NCI-H2029 treated with DMSO at 0.1 percent for 48 hours (cell line): ENCODE measurements at places on chromosomes 2 and 18.

DNA sequence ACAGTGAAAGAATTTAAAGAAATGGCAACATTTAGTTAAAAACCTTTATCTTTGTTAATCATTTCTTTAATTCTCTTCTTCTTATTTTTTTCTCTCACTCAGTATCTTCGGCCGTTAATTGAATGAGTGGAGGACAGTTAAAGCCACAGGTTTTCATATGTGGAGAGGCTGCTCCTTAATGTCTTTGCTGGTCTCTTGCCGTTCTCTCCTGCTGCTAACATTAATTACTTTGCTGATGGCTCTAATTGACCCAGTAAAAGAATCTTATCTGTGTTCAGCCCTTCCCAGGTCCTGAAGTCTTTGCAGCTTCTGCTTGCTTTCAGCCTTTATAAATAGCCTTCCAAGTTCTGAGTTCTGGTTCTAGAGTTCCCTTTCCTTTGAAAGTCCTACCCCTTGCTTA is 77.1 kb downstream of the ADAM23 start:
- no peak for DNase-seq

DNA sequence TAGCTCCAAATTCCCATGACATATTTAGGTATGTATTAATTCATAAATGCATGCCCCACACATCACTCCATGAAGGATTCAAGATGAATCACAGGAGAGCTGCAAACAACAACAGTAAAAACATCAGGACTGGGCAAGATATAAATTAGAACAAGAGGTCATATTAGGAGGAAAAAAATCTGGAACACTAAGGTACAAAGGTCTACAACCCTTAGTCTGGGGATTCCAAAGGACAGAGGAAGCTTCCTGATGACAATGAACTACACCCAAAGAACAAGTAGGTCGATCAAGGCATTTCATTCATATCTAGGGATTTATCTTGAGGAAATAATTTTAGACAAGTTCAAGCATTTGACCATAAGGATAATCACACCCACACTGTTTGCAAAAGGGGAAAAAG is 14.5 kb downstream of the VPS4B start:
- no peak for DNase-seq

GRCh38 chr18:63237881-63238692 is 81.5 kb downstream of the BCL2 start:
- DNase-seq, result no peak

GRCh38 chr18:34122724-34123334 is 101.9 kb downstream of the NOL4 start:
- peak; percentile 53 for DNase-seq

DNA sequence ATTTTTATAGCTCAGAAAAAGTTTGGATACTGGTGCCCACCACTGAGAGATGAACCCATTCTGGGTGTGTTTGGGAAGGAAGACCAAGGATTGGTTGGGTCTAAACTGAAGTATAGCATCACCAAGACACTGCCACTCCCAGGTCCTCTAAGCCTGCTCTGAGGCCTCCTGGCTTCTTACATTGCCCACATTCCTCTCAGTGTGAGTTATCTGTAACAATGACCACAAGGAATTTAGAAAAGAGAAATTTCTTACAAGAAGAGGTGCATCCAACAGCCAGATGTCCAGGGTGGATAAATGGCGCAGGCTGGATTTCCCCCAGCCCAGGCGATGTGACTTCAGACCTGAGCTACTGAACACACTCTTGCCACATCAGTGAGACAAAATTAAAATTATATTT is 1.6 kb upstream of the GPR45 start:
- no peak for DNase-seq

DNA sequence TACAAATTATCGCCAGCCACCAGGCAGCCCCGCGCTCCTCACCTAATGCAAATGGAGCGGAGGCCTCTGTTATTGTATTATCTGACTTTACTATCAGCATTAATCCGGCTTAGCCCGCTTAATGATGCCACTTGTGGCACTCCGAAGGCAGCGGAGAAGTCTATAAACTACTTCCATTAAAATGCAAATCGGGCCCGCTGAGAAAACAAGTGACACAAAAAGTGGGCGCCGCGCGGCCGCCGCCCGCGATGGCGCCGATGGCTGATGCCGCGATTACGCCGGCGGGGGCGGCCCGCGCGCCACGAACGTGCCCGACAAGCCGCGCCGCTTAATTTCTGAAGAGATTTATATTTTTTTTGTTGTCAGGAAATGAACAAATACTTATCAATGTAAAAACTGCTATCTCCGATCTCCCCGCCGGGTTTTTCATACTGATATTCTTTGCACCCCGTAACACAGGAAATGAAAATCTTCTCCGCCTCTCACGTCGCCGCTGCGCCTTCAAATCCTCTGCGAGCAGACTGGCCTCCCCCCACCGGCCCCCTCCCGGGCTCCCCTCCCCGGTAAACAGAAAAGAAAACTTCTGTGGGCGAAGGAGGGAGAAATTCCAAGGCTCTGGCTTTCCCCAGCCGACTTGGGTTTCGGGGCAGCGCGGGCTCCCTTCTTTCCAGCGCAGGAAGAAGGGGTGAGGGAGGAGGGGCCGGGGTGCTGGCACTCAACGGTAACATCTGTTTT is 221.8 kb downstream of the INSIG2 start:
- no peak for DNase-seq

DNA sequence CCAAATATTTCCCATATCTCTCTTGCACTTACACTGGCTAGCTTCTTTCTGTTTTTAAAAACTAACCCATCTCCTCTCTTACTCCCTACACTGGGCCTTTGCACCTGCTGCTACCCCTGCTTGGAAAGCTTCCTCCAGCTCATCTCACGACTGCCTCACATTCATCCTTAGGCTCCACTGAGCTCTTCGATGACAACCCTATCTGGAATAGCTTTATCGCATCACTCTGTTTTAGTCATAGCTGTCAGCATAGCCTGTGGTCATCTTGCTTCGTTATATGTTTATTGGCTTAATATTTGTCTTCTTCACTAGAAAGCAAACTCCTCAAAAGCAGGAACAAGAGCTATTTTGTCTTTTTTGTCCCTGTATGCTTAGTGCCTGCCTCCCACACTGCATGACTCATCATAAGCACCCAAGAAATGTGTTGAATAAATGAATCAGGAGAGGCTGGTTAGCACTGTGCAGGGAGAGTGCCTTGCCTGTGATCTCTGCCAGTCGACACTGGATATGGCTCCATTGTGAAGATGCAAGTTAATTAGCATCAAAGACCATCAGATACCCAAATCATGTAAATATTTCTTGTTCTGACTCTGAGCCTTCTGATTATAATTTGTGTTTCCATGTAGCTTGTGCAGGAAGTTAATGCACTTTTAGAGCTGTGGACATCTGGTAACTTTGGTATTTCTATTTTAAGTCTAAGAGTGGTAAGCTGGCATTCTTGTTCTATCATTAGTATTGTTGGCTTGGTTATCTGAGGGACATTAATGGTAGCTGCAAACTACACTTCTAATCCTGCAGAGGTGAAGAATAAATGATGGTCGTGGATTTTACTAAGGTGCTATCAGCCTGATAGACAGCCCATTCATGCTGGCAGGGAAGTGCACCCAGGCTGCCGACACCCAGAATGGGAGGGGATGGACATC is 10.3 kb upstream of the DYTN start:
- no peak for DNase-seq

GRCh38 chr2:99961196-99961913 is 181.0 kb downstream of the AFF3 start:
- DNase-seq, result no peak

- peak; percentile 32 for DNase-seq
Observed at GRCh38 chr2:40554665-40555294, 102.9 kb upstream of the SLC8A1 start.

DNA sequence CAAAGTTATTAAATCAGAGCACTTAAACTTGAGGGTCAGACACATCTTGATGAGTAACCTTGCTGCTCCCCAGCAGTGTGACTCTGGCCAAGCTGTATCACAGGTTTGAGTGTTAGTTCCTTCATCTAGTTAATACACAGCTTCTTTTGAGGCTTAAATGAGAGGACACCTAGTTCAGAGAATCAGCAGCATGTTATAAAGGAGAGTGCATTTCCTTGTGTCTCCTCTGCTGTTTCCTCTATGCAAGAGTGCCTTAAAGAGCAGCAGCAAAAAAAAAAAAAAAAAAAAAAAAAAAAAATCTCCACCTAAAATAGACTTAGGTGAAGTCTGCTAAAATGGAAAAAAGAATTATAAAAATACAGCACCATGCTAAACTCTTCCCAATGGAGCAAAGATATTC is 261.9 kb downstream of the TCF4 start:
- no peak for DNase-seq

GRCh38 chr18:36360256-36360909 is 62.9 kb downstream of the FHOD3 start:
- no peak for DNase-seq

GRCh38 chr2:46816151-46816845 is 99.3 kb downstream of the MCFD2 start:
- DNase-seq, result no peak

- no peak for DNase-seq
Observed at GRCh38 chr18:62690236-62690815, 25.0 kb upstream of the PHLPP1 start.

DNA sequence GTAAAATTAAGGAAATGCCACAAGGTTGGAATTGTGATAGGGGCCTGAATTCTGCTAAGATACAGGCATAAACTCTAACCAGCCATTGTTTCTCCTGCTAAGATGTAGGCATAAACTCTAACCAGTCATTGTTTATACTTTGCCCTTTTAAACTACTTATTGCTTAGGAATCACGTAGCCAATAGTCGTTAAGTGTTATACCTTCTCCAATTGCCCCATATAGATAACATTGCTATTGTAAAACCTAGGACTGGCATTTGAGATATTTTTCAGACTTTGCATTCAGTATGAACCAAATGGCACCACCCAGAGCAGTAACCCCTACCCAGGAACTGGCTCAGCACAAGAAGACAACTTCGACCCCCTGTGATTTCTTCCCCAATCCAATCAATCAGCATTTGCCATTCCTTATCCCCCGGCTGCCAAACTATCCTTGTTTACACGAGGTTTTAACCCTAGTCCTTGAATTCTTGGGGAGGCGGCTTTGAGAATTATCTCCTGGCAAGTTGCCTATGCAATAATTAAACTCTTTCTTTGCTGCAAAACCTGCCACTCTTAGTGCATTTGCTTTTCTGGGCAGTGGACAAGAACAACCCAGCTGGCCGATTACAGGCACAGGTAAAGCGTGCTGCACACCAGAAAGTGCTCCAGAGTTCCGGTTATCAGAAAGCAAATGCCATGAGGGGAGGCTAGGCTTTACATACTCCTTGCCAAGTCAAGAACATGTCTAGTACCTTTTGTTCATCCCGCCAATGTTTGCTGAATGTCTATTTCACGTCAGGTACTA is 167.6 kb downstream of the LAMA1 start:
- no peak for DNase-seq

- no peak for DNase-seq
Observed at GRCh38 chr18:57048351-57048750, 98.5 kb upstream of the BOD1L2 start.

GRCh38 chr2:127523269-127523939 is 2.9 kb downstream of the IWS1 start:
- DNase-seq, result no peak

- no peak for DNase-seq
Observed at GRCh38 chr18:50627594-50628532, 68.0 kb downstream of the MAPK4 start.

DNA sequence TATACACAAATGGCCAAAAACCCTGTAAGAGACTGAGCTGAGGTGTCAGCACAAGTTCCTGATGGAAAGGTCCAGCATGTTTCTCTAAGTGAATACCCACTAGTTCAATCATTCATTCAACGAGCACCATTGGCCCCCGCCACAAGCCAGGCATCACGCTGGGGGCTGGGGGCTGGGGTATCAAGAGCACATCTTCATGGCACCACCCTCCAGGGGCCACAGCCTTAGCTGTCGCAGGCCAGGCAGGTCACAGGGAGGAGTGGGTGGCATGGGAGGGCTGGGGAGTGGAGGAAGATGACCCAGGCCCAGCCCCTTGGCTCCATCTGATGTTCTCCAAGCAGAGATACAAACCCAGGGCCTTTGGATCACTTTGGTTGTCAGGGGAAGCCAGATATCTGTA is 97.9 kb downstream of the ACKR3 start:
- no peak for DNase-seq

- DNase-seq, result no peak
Observed at GRCh38 chr2:96907115-96908041, 37.5 kb upstream of the SEMA4C start.

- DNase-seq, result no peak
Observed at GRCh38 chr18:6509417-6509816, 94.7 kb upstream of the L3MBTL4 start.

- DNase-seq, result no peak
Observed at GRCh38 chr2:12070581-12070980, 324.1 kb downstream of the LPIN1 start.

- no peak for DNase-seq
Observed at GRCh38 chr18:28459587-28459986, 282.7 kb upstream of the CDH2 start.

GRCh38 chr2:48292393-48292792 is 237.6 kb upstream of the STON1 start:
- no peak for DNase-seq

- DNase-seq, result no peak
Observed at GRCh38 chr2:196415384-196415783, 224.1 kb upstream of the CCDC150 start.

DNA sequence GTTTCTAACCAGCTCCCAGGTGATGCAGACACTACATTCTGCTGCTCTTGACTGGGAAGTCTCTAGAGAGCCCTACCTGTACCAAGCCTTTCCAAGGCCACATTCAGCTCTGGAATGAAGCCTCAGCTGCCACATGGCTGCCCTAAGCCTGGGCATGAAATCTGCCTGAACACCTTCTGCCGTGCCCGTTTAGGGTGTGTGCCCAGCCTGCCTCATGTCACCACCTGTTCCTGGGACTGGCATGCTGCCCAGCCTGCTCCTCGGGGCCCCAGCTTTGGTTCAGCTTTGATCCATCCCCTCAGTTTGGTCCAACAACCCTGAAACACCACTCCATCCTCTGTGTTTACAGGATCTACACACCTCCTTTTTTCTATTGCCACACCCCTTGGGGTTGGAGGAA is 210.9 kb downstream of the L3MBTL4 start:
- DNase-seq, result peak; percentile 28

DNA sequence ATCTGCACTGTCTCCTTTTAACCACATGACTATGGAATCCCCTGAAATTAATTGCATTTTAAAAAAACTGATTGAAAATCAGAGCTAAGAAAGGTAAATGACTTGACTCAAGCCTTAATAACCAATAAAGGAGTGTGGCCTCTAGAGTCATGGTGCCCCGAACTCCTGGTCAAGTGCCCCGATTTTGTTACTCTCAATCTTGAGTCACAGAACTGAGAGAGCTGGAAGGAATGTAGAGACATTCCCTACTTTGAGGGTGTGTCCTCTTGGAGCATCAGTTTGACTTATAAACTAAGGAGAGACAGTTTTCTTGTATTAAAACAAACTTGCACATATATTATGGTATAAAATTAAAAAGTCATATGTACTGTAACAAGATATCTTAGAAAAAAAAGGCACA is 2.4 kb downstream of the WDR43 start:
- DNase-seq, result no peak

- DNase-seq, result no peak
Observed at GRCh38 chr18:44090453-44090852, 590.2 kb upstream of the SETBP1 start.

GRCh38 chr2:3527886-3528785 is 8.8 kb upstream of the ADI1 start:
- no peak for DNase-seq

GRCh38 chr2:71691747-71692441 is 238.5 kb downstream of the DYSF start:
- DNase-seq, result no peak
